ENCODE measurements at places on chromosomes 2 and 18. TPM values are rescaled to one million over a fixed set of nuclear protein-coding genes. Genes with fewer than 3 reads are reported as not detected.

Gene GEN1
- 27.1 TPM for total RNA-seq

Gene EFHD1
- 7.1 TPM for total RNA-seq

Gene RRM2
- total RNA-seq: 342 TPM

Gene ITGB6
- total RNA-seq: not detected

Gene CXCR2
- total RNA-seq: 0.43 TPM

Gene ALPI
- total RNA-seq: not detected

Gene TM4SF20
- not detected for total RNA-seq

Gene MOGAT1
- not detected for total RNA-seq

Gene MXD1
- 23.6 TPM for total RNA-seq

Gene EML6
- total RNA-seq: 0.86 TPM

Gene CMPK2
- 18.7 TPM for total RNA-seq

Gene CDH20
- not detected for total RNA-seq

Gene KIF5C
- 2.9 TPM for total RNA-seq

Gene ALPG
- total RNA-seq: not detected

Gene ZSWIM2
- total RNA-seq: not detected

Gene TLX2
- total RNA-seq: 0.55 TPM

Gene SH2D6
- 0.18 TPM for total RNA-seq

Gene HOXD10
- not detected for total RNA-seq

Gene RPRM
- not detected for total RNA-seq

Gene PIEZO2
- not detected for total RNA-seq

Gene MDH1B
- total RNA-seq: 0.10 TPM

Gene IL36A
- total RNA-seq: not detected

Gene ZBTB7C
- total RNA-seq: 0.53 TPM

Gene MRPL44
- 28.1 TPM for total RNA-seq

Gene BOLL
- total RNA-seq: not detected

Gene ATOH8
- total RNA-seq: not detected

Gene RTP5
- not detected for total RNA-seq

Gene ZNF521
- not detected for total RNA-seq

Gene CHAC2
- 8.1 TPM for total RNA-seq

Gene PROM2
- total RNA-seq: 0.07 TPM

Gene NEB
- 0.58 TPM for total RNA-seq

Gene CCDC148
- not detected for total RNA-seq

Gene STARD6
- not detected for total RNA-seq

Gene CROCC2
- total RNA-seq: not detected

Gene MEP1B
- total RNA-seq: not detected

Gene ADNP2
- 19.3 TPM for total RNA-seq

Gene IL36B
- not detected for total RNA-seq

Gene ANO7
- 0.45 TPM for total RNA-seq

Gene CBLN2
- total RNA-seq: not detected

Gene RAB27B
- 2.1 TPM for total RNA-seq

Gene C2orf78
- not detected for total RNA-seq

Gene GCA
- total RNA-seq: 11.4 TPM

Gene GALNT13
- 0.43 TPM for total RNA-seq

Gene MERTK
- 0.13 TPM for total RNA-seq

Gene PKP4
- total RNA-seq: 37.0 TPM

Measured in activated naive CD4-positive, alpha-beta T cell treated with anti-CD3 and anti-CD28 coated beads, Interleukin-2, amount 10 ng/mL, durations not matched to agents 5 hours and 36 hours (primary cell).